HepG2 (cell line): ENCODE measurements at places on chromosomes 4 and X. TPM values are rescaled to one million over a fixed set of nuclear protein-coding genes. Genes with fewer than 3 reads are reported as not detected.

LDB2 gene
- not detected in 2 replicates for total RNA-seq

TMEM156 gene
- total RNA-seq: not detected in 2 replicates

DNA sequence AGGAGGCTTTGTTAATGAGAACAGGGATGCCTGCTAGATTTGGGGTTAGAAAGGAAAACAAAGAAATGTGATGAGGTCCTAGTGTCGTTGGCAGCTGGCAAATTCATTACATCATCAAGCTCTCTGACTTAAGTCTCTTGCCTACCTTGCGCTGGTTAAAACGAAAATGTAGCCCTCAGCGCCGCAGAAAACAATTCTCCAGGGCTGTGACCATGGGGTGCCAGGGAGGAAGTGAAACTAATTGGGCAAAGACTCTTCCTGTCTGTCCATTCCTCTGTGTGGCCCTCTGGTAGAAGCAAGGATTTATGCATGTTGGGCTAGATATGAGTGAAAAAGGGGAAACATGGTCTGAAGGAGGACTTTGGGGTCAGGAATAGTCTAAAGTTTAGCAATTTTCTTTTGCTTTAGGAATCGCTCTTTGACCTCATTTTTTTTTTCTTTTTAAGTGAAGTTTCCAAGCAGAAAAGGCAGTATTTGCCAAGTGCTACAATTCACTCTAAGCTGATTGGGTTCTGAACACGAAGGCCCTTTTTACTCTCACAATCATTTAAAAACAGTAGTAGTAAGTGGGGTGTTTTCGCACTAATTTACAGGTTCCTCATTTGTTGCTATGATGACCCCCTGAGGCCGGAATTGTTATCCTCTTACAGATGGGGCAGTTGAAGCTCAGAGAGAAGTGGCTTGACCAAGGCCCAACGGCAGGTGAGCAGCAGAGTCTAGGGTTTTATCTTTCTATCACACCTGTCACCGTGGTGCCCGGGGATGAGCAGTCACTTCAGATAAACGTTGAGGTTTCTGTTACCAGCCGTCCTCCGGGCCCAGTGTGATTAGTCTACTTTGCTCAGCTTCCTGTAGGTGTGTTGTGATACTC, 27.3 kb upstream of the CHRNA9 start:
- no peak for DNase-seq
- H3K27ac ChIP-seq: no peak overlapping the region
- H3K4me1 ChIP-seq: peaks cover 5% of the 10 kb centered on the region; the same call in 1 of the 2 replicates
- no peak overlapping the region for H3K4me3 ChIP-seq
- H3K36me3 ChIP-seq: no peaks in the 10 kb centered on the region

ARL9 gene
- total RNA-seq: not detected in 2 replicates

- no peaks in the 10 kb centered on the region for H3K27me3 ChIP-seq
- no peak for DNase-seq
- H3K36me3 ChIP-seq: no peaks in the 10 kb centered on the region
- H3K4me3 ChIP-seq: no peak overlapping the region
- peaks cover 12% of the 10 kb centered on the region for H3K4me1 ChIP-seq
Measured at GRCh38 chrX:152904151-152905080, 6.5 kb downstream of the ZNF185 start.

DNA sequence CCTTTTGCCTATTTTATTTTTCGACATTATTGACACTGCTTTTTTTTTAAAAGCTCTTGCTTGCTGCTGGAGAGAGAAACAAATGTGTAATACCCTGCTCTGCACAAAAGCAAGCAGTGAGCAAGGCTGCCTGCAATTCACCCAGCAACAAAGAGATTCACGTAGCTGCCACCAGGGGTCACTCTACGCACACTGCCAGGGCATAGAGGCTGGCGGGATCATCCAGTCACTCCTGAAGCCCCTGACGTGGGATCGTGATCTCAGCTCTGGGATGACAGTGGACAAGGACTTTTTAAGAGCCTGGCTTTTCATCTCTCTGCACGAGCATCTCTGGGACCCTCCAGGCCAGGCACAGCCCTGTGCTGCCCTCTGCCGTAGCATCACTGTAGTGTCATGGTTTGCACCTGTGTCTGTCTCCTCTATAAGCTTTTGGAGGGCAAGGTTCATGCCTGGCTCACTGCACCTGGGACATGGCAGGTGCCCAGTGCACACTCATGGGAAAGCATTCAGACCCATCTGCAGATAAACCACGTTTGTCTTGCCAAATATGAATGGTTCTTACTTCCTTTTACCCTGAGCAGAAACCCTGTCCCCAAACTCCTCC, 19.8 kb downstream of the C4orf50 start:
- H3K27ac ChIP-seq: no peak overlapping the region
- peaks cover 42% of the 10 kb centered on the region; the same call in 2 of the 3 replicates for H3K27me3 ChIP-seq
- no peak overlapping the region for H3K4me3 ChIP-seq
- DNase-seq: peak; percentile 50
- H3K36me3 ChIP-seq: no peaks in the 10 kb centered on the region

TRIM61 gene
- total RNA-seq: not detected in 2 replicates

DNA sequence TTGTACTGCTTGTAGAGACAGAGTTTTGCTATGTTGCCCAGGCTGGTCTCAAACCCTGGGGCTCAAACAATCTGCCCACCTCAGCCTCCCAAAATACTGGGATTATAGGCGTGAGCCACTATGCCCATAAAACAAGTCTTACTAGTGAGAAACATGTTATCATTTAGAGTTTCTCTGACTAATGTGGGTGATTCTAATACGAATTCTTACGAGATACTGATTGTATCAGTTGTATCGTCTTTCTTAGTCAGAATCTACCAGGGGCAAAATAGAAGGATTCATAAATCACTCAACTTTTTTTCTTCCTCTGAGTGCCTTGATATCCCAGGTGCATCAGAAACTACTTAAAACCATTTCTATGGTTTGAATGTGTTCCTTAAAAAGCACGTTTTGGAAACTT, 14.4 kb upstream of the NMU start:
- no peaks in the 10 kb centered on the region for H3K36me3 ChIP-seq
- H3K27ac ChIP-seq: no peak overlapping the region
- no peaks in the 10 kb centered on the region for H3K4me1 ChIP-seq
- H3K27me3 ChIP-seq: no peaks in the 10 kb centered on the region
- no peak for DNase-seq
- H3K4me3 ChIP-seq: no peak overlapping the region

GRCh38 chr4:165520086-165520485, 141.3 kb downstream of the CPE start:
- H3K4me3 ChIP-seq: no peak overlapping the region
- H3K27ac ChIP-seq: no peak overlapping the region
- H3K4me1 ChIP-seq: no peaks in the 10 kb centered on the region
- peaks cover 12% of the 10 kb centered on the region; the same call in 1 of the 3 replicates for H3K27me3 ChIP-seq
- no peaks in the 10 kb centered on the region for H3K36me3 ChIP-seq

CXCL8 gene
- total RNA-seq: 4.9 and 7.8 TPM in 2 replicates

GRCh38 chrX:11111947-11112346, 815 bp downstream of the HCCS start:
- H3K4me3 ChIP-seq: peak overlapping the region; percentile 88
- H3K4me1 ChIP-seq: peaks cover 30% of the 10 kb centered on the region
- DNase-seq: no peak
- peak overlapping the region; percentile 82 for H3K27ac ChIP-seq
- no peaks in the 10 kb centered on the region for H3K27me3 ChIP-seq
